ENCODE measurements at places on chromosomes 7 and 10. TPM values are rescaled to one million over a fixed set of nuclear protein-coding genes. Genes with fewer than 3 reads are reported as not detected.

The TAS2R4 gene
- 4.5 TPM for total RNA-seq

The FAM221A gene
- total RNA-seq = 1.4 TPM

The ZNF117 gene
- total RNA-seq = 5.1 TPM

The AKR1C1 gene
- 116 TPM for total RNA-seq

The ZNF365 gene
- 7.2 TPM for total RNA-seq

The TEX47 gene
- total RNA-seq = not detected

The AKR1E2 gene
- 4.6 TPM for total RNA-seq

The C10orf53 gene
- not detected for total RNA-seq

The SFTPA1 gene
- not detected for total RNA-seq

The CHRM2 gene
- total RNA-seq = 26.4 TPM

Measured in fibroblast of the aortic adventitia (primary cell).